Stimulated activated naive CD4-positive, alpha-beta T cell (primary cell): ENCODE measurements at places on chromosomes 13 and 19.

DNA sequence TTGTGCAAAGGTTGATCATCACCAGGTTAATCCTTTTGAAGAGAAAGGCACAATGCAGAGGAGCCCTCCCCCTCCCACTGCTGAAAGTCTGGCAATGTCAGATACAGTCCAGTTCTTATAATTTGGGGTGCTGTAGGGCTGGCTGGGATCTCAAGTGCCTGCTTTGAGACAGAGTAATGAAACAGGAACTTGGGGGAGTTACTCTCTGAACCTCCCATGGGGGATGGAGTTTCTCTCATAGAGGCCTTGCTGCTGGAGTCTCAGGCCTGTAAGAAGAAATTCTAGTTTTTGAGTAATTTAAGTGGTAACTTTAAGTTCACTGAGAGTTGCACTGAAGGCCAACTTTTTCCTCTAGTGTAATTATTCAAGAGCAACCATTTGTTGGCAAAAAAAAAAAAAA, 410.5 kb downstream of the KCNRG start:
- no peak for DNase-seq

DNA sequence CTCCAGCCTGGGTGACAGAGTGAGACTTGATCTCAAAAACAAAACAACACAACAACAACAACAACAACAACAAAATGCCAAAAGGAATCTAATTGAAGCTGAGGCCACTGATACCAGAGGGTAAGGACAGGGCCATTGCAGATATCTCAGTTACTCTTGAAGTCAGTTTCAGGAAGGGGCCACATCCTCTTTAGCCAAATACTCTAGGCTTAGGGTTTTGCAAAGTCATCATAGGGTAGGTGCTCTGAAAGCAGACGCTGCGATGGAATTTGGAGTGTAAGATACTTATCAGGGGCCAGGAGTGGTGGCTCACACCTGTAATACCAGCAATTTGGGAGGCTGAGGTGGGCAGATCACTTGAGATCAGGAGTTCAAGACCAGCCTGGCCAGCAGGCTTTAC, 46.6 kb upstream of the UBAC2 start:
- DNase-seq = no peak

GRCh38 chr13:38657191-38657590, 29.7 kb upstream of the FREM2 start:
- DNase-seq = no peak

DNA sequence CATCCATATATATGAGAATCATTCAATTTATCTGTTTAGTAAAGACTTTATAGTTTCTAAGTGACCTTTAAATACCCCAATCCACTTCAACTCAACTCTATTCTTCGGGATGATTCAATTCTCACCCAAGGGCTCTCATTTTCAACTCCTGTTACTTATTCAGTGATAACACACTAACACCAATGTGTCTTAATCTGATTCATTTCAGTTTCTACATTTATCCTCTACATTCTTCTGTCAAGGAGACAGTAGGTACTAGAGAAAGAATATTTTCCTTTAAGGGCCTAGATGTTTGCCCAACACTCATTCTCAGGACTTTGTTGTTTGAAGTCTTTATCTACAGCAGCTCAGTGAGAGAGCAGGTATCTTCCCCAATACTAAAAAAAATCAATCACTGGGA, 7.1 kb downstream of the ARGLU1 start:
- DNase-seq = no peak

DNA sequence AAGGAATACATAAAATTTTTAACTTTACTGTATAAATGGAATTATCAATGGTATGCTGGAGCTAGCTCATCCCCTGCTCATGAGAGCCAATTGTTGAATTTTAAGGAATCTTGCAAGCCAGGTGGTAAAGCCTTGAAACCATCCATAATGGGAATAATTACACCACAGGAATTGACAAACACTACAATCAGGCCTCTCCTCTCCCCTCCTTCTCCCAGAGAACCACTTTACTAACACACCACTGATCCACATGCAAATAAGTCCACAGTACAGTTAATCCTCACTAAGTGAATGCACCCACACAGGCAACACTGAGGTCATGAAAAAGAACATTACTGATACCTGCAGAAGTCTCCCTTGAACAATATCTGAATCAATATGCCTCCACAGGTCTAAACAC, 140.5 kb downstream of the KLF12 start:
- DNase-seq = no peak
